Frontal cortex (tissue), 4 donors: ENCODE measurements at places on chromosomes 11 and 22. TPM values are rescaled to one million over a fixed set of nuclear protein-coding genes. Genes with fewer than 3 reads are reported as not detected.

- no peak for DNase-seq
These were observed 86.6 kb upstream of the GRIK4 start for GRCh38 chr11:120424970-120425332.

- no peak for DNase-seq
These were observed 60.9 kb upstream of the USP47 start for GRCh38 chr11:11780858-11781257.

GRCh38 chr11:88036701-88037100 lies 138.5 kb downstream of the RAB38 start:
- DNase-seq: no peak

GRCh38 chr11:62786318-62787004 lies 741 bp upstream of the TMEM179B start:
- peak; percentile 86 for DNase-seq

DNA sequence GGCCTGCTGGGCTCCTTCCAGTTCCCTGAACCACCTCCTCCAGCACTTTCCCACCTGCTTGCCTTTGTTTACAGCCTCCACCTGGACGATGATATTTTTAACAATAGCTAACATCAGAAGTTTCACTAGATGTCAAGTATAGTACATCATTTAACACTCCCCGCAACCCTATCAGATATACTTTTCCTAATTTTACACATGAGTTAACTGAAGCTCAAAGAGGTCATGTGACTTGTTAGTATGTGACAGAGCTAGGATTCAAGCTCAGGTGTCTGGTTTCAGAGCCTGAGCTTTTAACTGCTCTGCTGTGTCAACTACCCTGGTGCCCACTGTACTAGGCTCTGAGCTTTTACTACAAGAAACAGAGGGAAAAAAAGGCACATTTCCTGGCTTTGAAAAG lies 14.3 kb upstream of the HPX start:
- no peak for DNase-seq

- DNase-seq: no peak
These were observed 77.2 kb upstream of the FTH1 start for GRCh38 chr11:62044639-62045121.

- no peak for DNase-seq
These were observed 87.8 kb upstream of the FAT3 start for GRCh38 chr11:92136797-92137196.

DNA sequence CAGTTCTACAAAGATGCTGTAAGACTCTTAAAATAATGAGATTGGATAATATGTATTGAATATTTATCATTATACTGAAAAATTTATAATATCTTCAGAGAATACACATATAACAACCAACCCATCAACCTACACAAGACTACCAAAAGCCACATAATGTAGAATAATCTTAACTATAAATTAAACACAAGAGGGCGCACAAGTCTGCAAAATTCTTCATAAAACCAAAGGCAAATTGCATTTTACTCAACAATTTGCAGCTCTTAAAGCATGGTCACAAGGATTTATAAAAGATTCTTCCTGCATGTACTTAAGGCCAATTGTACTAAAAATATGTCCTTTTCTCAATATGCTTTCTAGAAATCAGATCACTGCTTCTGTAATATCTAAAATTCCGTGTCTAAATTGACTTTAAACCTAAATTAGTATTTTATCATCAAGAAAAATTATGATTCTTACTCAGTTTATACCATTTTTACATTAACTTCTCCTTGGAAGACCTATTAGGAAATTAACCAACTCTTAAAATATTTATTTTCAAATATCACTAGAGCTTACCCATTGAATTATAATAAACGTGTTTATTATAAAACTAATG lies 79.0 kb downstream of the TTC28 start:
- DNase-seq: no peak

DNA sequence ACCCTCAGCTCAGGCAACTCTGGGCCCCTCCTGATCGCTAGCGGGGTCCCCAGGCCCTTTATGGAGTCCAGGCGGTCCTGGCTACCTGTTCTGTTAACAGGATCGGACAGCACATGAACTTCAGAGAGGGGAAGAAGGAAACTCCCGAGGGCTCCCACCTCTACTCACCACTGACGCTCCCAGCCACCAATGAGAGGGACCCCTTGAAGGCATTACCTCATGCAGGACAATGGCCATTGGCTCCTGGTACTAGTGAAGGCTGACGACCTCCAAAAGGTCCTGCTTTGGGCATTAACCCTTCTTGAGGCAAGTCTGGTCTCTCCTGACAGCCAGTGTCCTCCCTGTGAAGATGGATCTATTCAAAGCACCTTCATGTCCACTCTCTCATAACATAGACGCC lies 71.5 kb upstream of the LMO1 start:
- no peak for DNase-seq

DNA sequence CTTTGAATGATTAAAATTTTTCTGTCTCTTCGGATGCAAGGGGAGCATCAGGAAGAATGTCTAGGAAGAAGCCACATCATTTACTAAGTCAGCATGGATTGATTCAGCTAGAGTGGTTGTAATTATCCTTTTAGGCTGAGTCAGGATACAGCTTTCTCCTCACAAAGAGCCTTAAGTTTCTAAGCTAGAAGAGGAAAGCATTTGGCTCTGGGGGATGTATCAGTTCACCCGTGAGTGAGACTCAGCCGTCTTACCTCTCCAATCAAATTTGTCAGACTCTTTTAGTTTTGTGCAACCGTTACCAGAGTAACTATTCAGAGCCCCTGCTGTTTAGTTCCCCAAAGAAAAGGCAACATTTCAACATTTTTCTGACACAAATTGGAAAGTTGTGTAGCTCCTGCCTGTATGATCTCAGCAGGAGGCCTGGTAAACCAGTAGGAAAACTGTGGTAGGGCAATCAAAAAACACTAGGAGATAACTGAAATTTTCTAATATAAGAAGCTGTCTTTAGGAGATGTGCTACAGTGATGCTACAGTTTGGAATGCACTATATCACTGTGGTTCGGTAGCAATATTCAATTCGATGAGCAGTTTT lies 432.4 kb upstream of the LUZP2 start:
- DNase-seq: no peak

GRCh38 chr11:120057028-120057330 lies 80.9 kb downstream of the TRIM29 start:
- no peak for DNase-seq

GRCh38 chr11:100878474-100878873 lies 191.4 kb downstream of the ARHGAP42 start:
- DNase-seq: no peak

- DNase-seq: no peak
These were observed 29.0 kb downstream of the SPATA19 start for GRCh38 chr11:133816146-133816870.

DNA sequence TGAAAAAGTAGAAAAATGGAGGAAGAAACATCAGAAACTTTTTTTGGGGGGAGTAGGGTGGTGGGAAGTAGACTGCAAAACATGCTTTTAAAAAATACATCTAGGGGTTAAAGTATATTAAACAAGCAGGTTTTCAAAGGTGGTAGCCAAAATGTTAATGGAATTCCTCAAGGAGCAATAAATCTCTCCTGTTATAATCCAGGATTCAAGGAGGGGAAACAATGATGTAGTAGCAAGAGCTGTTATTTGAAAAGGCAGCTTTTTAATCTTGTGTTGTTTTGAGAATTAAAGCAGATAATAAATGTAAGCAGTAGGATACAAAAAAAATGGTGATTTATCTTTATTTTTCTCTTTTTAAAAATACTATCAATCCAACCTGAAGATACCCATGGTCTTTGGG lies 736.5 kb upstream of the CCDC90B start:
- no peak for DNase-seq

DNA sequence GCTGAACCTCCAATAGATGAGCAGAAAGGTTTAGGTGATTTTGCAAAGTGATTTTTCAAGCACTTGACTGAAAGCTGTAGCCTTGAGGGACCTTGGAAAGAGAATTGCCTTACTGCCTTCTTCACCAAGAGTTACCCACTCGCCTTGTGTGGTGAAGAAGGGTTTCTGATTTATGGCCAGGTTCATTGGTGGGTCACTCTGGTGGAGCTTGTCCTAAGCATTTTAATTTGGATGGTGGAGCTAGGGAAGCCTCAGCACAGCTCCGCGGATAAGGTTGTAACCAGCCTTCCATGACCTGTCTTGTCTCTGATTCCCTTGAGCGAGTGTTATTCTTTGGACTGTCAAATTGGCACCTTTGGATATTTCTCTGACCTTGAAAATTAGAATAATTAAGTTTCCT lies 226.4 kb downstream of the FAT3 start:
- no peak for DNase-seq

DNA sequence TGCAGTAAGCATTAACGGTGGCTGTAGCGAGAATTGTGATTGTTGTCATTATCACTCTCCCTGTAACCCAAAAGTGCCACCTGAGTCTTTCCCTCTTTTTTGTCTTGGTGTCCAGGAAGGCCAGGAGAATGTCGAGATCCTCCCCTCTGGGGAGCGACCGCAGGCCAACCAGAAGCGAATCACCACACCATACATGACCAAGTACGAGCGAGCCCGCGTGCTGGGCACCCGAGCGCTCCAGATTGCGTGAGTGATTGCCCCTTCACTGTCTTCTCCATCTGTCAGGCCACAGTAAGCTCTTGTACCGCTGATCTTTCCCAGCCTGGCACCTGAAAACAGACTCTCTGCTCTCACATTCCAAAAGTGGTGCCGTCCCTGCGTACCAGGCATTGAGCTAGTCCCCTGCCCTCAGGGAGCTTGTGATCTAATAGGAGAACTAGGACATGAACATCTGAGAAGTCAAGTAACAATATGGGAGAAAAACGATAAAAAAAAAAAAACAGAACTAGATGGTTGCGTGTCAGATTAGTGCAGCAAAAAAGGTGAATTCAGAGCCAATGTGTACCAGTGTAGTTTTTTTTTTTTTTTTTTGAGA lies 5.8 kb downstream of the POLR2F start:
- DNase-seq: no peak

- no peak for DNase-seq
These were observed 16.6 kb downstream of the POLA2 start for GRCh38 chr11:65278356-65278755.

DNA sequence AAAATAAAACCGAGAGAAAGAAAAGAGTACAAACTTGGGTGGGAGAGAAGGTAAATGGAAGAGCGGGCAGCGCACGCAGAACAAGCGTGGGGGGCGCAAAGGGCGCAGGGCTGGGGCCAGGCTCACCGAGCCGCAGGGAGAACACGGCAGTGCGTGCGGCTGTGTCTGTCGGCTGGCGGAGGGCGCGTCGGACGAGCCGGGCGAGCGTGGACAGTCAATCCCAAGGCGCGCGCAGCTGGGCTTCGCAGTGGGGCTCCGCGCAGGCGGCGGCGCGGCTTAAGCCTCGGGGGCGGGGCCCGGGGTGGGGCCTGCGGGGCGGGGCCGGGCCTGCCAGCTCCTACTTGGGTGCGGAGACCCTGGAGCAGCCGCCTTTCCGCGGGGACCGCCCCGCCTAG lies at the start of gene UCP2:
Gene UCP2, minus strand, starts transcription at position 249 of the 395 bp plus-strand sequence. CDS start 4,465 bp downstream, outside the sequence.
- peak; percentile 82 for DNase-seq

- no peak for DNase-seq
These were observed 22.0 kb downstream of the EHF start for GRCh38 chr11:34642873-34643272.

DNA sequence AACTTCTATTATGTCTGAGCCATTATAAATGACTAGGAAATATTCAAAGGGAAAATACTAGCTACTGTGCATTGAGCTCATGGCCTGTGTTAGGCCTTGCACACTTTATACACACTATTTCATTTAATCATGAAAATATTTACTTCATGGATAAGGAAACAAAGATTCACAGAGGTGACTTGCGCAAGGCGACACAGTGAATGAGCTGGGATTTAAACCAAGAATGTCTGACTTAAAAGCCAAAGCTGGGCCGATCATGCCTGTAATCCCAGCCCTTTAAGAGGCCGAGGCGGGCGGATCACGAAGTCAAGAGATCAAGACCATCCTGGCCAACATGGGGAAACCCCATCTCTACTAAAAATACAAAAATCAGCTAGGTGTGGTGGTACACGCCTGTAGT lies 231.5 kb downstream of the MIAT start:
- DNase-seq: no peak

GRCh38 chr22:20857838-20858614 lies 585 bp downstream of the PI4KA start:
- peak; percentile 74 for DNase-seq

DNA sequence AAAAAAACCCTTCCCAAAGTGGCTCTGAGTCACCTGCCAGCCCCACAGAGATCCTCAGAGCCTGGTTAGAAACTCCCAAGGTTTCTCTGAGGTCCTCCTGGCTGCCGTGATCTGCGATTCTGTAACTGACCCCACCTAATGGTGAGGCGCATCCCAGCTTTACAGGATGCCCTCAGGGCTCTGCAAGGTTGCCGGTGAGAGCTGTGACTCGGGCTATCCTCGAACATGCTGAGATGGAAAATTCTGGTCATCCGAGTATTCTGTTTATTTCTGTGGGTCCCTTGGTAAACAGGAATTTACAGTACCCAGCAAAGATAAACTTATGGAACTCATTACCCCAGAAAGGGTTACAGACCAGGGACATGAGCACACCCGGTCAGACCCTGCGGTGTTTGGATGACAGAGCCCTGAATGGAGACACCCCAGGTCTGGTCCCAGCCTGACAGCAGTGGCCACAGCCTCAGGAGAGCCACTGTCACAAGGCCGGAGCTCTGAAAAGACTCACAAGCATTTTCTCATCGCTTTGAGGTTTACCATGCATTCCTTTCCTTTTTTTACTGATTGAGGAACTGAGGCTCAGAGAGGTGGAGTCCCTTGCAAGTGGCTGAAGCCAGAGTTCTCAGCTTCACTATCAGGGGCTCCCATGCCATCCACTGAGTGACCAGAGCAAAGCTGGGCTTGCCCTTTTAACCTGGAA lies 22.2 kb downstream of the LIF start:
- no peak for DNase-seq

GRCh38 chr11:65897020-65897471 lies 3.1 kb downstream of the FOSL1 start:
- no peak for DNase-seq

DNA sequence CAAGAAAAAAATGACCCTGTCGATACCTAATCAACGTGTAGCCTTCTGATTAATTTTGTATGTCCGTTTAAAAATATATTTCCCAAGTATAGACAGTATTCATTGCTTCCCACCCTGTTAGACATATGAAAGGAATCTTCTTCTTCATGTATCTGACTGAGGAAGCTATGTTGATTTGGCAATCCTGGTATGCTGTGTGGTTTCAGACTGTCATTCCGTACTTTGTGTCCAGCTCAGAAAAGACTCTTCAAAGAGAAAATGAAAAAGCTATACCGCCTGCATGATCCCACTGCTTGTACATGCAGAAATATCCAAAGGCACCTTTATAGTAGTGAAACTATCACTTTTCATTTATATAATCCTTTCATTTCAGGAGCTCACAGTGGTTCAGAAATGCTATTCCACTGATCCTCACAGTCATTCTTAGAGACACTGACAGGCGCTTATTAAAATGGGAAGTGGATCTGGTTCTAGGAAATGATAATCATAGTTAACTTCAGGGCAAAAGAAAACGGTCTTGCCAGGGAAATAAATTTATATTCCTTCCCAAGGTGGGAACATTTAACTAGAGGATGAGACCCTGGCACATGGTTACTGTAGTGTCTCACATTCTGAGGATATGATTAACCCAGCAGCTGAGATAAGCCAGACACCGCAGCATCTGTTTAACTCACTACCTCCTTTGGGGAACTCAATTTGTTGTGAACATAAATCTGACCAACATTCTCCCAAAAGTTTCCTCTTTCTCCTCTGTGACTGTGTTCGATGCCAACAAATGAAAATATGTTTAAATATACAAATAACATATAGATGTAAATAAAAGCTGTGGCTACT lies 599.2 kb upstream of the LUZP2 start:
- DNase-seq: no peak

Gene SAA4
- not detected for total RNA-seq

Gene OR51F2
- total RNA-seq: not detected

Gene NXPE4
- total RNA-seq: not detected

Gene MRPL11
- 17.1 TPM for total RNA-seq

Gene HIRA
- 21.6 TPM for total RNA-seq

Gene OVOL1
- under 0.01 TPM for total RNA-seq

Gene OR52E8
- total RNA-seq: not detected
